ENCODE measurements at places on chromosomes 1 and 21.

GRCh38 chr1:6392809-6393399, 663 bp downstream of the ACOT7 start:
- H3K4me1 ChIP-seq = peaks cover 12% of the 10 kb centered on the region
- H3K27ac ChIP-seq = no peak overlapping the region
- H3K36me3 ChIP-seq = no peaks in the 10 kb centered on the region
- DNase-seq = no peak
- H3K4me3 ChIP-seq = no peak overlapping the region

GRCh38 chr1:193988885-193989284, 802.5 kb upstream of the B3GALT2 start:
- no peaks in the 10 kb centered on the region for H3K36me3 ChIP-seq
- H3K4me3 ChIP-seq = no peak overlapping the region
- no peaks in the 10 kb centered on the region for H3K27me3 ChIP-seq
- no peaks in the 10 kb centered on the region for H3K4me1 ChIP-seq
- no peak for DNase-seq

DNA sequence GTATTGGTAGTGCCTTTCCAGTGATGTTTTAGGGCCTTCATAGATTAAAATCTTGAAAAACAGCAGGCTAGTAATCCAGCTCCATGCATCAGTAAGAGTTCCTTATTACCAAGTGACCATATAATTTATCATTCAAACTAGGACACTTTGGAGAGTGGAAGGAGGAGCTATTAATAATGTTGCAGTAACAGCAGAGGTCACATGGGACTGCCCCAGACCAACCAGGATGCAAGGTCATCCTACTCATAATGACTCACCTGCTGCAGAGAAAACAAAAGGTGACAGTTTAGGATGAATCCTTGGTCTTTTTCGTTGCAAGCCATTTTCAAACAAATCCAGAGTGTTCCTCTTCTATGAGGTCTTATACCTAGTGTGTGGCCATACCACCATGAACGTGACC, 187.4 kb downstream of the NUF2 start:
- H3K4me3 ChIP-seq = no peak overlapping the region
- no peak overlapping the region for H3K27ac ChIP-seq
- no peaks in the 10 kb centered on the region for H3K4me1 ChIP-seq

DNA sequence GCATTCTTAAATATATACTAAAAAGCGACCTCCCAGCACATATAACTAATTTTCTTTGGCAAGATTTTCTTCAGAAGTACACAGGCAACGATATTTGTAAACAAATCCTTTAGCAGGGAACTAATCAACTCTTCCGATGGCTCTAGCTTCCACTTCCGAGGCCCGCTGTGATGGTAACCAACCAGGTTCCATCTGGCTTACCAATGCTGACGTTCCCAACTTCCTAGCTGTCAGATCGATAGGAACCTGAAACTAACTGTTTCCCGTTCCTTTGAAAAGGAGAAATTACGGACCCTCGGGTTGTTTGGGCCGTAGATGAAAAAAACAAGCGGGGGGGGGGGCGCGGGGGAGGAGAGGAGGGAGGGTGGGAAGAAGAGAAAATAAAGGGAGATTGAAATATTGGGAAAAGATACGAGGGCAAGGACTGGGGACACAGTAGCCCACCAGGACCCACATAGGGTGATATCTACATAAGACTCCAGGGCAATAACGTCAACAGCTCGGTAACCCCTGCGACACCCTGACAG, 513 bp downstream of the GTF2B start:
- H3K27ac ChIP-seq = peak overlapping the region; percentile 86
- no peak for DNase-seq
- H3K27me3 ChIP-seq = no peaks in the 10 kb centered on the region
- peak overlapping the region; percentile 100 for H3K4me3 ChIP-seq
- H3K36me3 ChIP-seq = peaks cover 15% of the 10 kb centered on the region
- H3K4me1 ChIP-seq = peaks cover 22% of the 10 kb centered on the region

- no peak for DNase-seq
- no peaks in the 10 kb centered on the region for H3K36me3 ChIP-seq
- H3K4me3 ChIP-seq = no peak overlapping the region
- no peak overlapping the region for H3K27ac ChIP-seq
- no peaks in the 10 kb centered on the region for H3K4me1 ChIP-seq
Measured at GRCh38 chr1:191669629-191670028, 488.6 kb upstream of the RGS18 start.

GRCh38 chr1:44333376-44333775, 21.7 kb downstream of the ERI3 start:
- DNase-seq = no peak
- no peak overlapping the region for H3K4me3 ChIP-seq
- peaks cover 42% of the 10 kb centered on the region for H3K36me3 ChIP-seq

DNA sequence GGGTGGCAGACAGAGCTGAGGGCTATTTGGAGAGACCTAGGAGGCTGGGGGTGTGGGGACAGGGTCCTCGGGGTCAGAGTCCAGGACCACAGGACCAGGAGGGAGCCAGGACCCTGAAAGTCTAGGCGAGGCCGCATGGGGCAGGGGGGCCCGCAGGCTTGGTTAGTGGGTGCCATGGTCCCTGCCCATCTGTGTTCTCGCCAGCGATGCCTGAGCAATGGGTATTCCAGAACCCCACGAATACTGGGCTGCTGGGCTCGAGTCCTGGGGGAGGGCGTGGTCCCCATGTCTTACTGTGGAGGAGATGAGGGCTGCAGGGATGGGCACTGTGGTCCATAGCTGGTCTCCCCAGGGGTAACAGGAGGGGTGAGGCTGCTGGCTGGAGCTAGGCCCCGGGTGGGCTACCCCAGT, 2.0 kb downstream of the KRTAP10-6 start:
- peaks cover 34% of the 10 kb centered on the region for H3K27me3 ChIP-seq
- H3K27ac ChIP-seq = no peak overlapping the region
- peaks cover 2% of the 10 kb centered on the region for H3K4me1 ChIP-seq
- no peaks in the 10 kb centered on the region for H3K36me3 ChIP-seq
- no peak for DNase-seq
- H3K4me3 ChIP-seq = no peak overlapping the region

- peak overlapping the region; percentile 72 for H3K27ac ChIP-seq
- H3K36me3 ChIP-seq = no peaks in the 10 kb centered on the region
- no peaks in the 10 kb centered on the region for H3K27me3 ChIP-seq
Measured at GRCh38 chr1:204102739-204103430, 30.0 kb downstream of the SOX13 start.

DNA sequence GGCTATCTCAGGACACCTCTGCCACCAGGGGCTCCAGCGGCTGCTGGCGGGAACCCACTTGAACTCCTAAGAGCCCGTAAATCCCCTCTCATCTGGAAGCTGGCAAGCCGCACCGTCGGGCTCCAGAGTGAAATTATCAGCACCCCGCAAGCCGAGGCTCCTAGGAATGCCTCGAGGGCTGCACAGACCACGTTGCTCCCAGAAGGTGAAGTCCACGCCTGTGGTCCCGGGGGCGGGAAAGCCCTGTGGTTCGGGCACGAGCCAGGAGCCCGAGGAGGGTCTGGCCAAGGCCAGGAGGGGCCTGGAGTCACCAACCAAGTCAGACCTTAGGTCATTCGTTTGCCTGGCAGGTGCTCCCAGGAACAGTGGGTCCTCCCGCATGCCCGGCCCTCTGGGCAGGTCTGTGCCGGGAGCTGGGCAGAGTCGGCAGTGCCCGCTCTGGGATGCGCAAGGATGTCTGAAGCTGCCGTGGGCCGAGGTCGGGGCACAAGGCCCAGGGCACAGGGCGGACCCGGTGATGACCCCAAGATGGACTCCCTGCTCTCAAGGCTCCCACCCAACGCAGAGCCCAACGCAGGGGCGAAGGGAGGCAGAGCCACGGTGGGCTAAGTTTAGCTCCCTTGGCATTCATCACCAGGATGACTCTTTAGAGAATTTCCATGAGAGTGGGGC, 8.9 kb downstream of the ACTRT2 start:
- H3K27me3 ChIP-seq = no peaks in the 10 kb centered on the region
- H3K4me1 ChIP-seq = peaks cover 34% of the 10 kb centered on the region
- H3K36me3 ChIP-seq = no peaks in the 10 kb centered on the region
- H3K4me3 ChIP-seq = no peak overlapping the region

GRCh38 chr1:94017155-94017829, 103.7 kb downstream of the ABCA4 start:
- H3K27ac ChIP-seq = peak overlapping the region; percentile 40
- H3K4me1 ChIP-seq = peaks cover 39% of the 10 kb centered on the region
- no peaks in the 10 kb centered on the region for H3K36me3 ChIP-seq
- peak; percentile 11 for DNase-seq

DNA sequence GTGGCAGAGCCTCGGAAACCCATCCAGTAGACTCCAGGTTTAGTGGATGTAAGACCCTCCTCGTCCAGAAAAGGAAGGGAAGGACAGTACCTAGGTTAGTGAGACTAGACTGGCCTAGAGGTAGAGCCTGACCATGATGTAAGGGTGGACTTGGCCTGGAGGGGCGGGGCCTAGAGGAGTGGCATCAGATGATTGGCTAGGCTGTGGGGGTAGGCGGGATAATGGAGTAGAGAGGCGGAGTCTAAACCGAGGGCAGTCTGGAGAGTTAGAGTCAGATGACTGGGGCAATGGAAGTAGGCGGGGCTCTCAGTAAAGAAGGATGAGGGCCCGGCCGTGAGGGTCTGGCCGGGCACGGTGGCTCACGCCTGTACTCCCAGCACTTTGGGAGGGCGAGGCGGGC, 70.1 kb downstream of the EPHB2 start:
- no peak overlapping the region for H3K27ac ChIP-seq
- H3K4me3 ChIP-seq = no peak overlapping the region
- H3K4me1 ChIP-seq = no peaks in the 10 kb centered on the region
- peaks cover 39% of the 10 kb centered on the region for H3K27me3 ChIP-seq

DNA sequence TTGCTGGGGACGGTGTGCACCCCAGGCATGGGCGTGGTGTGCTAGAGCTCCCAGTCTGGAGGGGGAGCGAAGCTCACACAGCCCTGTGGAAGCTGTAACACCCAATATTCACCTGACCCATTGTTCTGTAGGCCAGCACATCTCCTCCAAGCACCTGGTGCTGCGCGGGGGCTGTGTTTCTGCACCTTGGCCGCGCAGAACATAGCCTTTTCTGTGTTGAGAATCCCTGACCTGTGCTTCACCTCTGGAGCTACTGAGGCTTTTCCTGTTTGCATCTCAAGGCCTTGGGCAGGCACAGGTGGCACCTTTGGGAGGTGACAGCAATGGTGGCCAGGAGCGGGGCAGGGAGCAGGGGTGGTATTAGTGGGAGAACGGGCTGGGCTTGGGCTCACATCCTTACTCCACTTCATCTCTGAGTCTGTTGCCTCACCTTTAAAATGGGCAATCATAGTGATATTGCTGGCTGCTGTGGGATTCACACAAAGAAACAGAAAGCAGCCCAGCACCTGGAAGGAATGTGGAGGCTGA, 343.9 kb upstream of the AJAP1 start:
- H3K27ac ChIP-seq = no peak overlapping the region
- no peak for DNase-seq
- no peaks in the 10 kb centered on the region for H3K4me1 ChIP-seq
- H3K4me3 ChIP-seq = no peak overlapping the region

DNA sequence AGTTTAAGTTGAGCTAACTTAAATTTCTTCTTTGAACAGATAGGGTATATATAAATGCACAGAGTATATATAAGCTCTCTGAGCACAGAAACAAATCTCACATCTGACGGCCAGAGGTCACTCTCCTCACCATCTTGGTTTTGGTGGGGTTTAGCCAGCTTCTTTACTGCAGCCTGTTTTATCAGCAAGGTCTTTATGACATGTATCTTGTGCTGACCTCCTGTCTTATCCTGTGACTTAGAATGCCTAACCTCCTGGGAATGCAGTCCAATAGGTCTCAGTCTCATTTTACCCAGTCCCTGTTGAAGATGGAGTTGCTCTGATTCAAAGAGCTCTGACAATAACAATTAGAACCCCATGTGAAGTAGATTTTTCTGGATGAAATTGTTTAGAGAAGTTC, 1.6 kb upstream of the MOV10 start:
- peak overlapping the region; percentile 64 for H3K27ac ChIP-seq
- no peak overlapping the region for H3K4me3 ChIP-seq
- H3K36me3 ChIP-seq = peaks cover 36% of the 10 kb centered on the region
- H3K4me1 ChIP-seq = peaks cover 6% of the 10 kb centered on the region
- H3K27me3 ChIP-seq = no peaks in the 10 kb centered on the region

DNA sequence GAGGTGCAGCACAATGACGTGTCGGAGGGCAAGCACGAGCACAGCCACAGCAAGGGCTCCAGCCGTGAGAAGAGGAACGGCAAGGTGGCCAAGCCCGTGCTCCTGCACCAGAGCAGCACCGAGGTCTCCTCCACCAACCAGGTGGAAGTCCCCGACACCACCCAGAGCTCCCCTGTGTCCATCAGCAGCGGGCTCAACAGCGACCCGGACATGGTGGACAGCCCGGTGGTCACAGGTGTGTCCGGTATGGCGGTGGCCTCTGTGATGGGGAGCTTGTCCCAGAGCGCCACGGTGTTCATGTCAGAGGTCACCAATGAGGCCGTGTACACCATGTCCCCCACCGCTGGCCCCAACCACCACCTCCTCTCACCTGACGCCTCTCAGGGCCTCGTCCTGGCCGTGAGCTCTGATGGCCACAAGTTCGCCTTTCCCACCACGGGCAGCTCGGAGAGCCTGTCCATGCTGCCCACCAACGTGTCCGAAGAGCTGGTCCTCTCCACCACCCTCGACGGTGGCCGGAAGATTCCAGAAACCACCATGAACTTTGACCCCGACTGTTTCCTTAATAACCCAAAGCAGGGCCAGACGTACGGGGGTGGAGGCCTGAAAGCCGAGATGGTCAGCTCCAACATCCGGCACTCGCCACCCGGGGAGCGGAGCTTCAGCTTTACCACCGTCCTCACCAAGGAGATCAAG, 107.5 kb upstream of the VAMP3 start:
- no peaks in the 10 kb centered on the region for H3K27me3 ChIP-seq
- H3K36me3 ChIP-seq = no peaks in the 10 kb centered on the region
- no peak overlapping the region for H3K4me3 ChIP-seq
- H3K27ac ChIP-seq = no peak overlapping the region
- no peak for DNase-seq

DNA sequence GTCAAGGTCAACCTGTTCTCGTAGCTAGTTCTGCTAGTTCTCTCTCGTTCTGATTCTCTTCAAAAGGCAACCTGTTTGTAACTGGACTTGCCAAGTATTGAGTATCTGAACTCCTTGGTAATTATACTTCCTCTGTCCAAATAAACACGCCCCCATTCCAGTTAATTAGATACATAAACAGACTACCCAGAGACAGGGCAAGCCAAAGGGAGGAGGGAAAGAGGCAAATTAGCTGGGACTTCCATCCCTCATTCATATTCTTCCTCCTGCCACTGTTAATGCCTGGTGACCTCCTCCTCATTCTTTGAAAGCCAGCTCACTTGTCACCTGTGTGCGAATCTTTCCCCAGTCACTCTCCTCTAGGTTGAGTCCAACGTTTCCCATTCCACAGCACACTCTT, 62.9 kb downstream of the LPAR3 start:
- no peaks in the 10 kb centered on the region for H3K27me3 ChIP-seq
- H3K27ac ChIP-seq = no peak overlapping the region
- no peaks in the 10 kb centered on the region for H3K36me3 ChIP-seq
- no peak for DNase-seq

Measured in T-cell (primary cell).